ENCODE measurements at places on chromosomes 7 and 10.
A peak's percentile ranks its signal among the peaks of the same experiment; 100 is the strongest.

- no peaks in the 10 kb centered on the region for H3K36me3 ChIP-seq
- no peak overlapping the region for H3K4me3 ChIP-seq
- H3K27me3 ChIP-seq, result no peaks in the 10 kb centered on the region
- DNase-seq, result no peak
- no peak overlapping the region for H3K27ac ChIP-seq
Measured at GRCh38 chr7:93228302-93228701, 2.0 kb upstream of the HEPACAM2 start.

DNA sequence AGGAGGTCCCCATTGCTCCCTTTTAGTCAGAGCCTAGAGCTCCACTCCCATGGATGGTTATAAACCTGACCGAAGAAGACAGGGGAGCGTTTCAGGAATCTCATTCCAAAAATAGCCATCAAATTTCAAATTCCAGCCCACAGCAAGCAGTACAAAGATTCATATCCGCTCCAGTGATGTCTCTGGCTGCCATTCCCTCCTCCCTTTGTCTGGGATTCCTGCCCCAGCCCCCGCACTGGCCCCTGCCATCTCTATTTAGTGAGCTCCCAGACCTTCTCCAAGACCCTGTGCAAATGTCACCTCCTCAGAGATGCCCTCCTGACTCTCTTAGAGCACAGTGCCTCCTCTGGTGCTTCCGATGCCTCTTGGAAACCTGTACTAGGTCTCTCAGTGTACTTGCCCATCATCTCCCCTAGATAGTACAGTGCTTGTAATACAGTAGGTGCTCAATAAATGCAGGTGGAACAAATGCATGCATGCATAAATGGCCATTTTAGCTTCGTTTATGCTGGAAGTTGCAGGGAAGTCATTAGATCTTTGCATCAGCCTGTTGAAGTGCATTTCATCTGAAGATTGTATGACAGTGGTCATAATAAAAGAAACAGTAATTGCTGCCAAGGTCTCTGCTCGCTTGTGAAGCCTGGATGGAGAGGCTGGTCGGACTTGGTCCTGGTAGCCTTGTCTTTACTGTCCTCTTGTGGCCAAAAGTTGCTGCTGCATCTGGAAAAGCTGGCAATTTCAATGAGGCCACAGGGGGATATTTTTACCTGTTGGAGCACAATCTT is 32.0 kb upstream of the HABP2 start:
- H3K4me3 ChIP-seq, result no peak overlapping the region
- no peaks in the 10 kb centered on the region for H3K27me3 ChIP-seq
- H3K4me1 ChIP-seq, result peaks cover 16% of the 10 kb centered on the region

- no peak overlapping the region for H3K27ac ChIP-seq
- H3K4me3 ChIP-seq, result no peak overlapping the region
- no peaks in the 10 kb centered on the region for H3K4me1 ChIP-seq
- H3K36me3 ChIP-seq, result no peaks in the 10 kb centered on the region
- DNase-seq, result no peak
Measured at GRCh38 chr10:9015447-9015846, 961.0 kb downstream of the GATA3 start.

DNA sequence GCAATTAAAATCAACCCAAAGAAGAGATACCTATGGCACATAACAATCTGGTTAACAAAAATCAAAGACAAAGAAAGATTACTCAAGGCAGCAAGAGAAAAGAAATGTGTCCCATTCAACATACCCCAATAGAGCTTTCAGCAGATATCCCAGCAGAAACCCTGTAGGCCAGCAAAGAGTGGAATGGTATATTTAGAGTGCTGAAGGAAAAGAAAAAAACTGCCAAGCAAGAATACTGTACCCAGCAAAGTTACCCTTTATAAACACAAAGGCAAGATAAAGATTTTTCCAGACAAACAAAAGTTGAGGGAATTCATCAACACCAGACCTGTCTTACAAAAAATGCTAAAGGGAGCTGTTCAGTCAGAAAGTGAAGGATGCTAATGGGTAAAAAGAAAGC is 131.6 kb downstream of the TPST1 start:
- H3K4me3 ChIP-seq, result no peak overlapping the region
- no peak for DNase-seq
- H3K4me1 ChIP-seq, result no peaks in the 10 kb centered on the region
- H3K36me3 ChIP-seq, result no peaks in the 10 kb centered on the region
- no peaks in the 10 kb centered on the region for H3K27me3 ChIP-seq
- no peak overlapping the region for H3K27ac ChIP-seq

DNA sequence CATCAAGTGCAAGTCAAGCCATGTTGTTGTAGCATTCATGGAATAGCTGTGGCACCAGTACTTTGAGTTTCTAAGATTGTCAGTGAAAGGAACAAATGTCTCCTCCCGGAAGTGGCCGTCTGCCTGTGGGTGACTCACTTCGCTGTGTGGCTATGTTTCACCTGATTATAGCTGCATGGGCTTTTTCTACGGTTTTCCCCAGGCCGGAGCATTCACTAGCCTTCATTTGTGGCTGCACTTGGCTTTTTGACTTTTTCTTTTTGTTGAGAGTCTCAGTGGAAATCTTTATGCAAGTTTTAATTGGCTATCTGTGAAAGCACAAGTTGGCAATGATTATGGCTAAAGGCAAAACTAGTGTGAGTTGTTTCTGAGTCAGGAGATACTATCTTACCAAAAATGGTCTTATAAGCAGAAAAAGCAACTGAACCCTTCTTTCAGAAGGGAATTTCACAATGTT is 35.0 kb downstream of the SRI start:
- no peaks in the 10 kb centered on the region for H3K36me3 ChIP-seq
- no peak overlapping the region for H3K27ac ChIP-seq
- no peaks in the 10 kb centered on the region for H3K4me1 ChIP-seq
- H3K4me3 ChIP-seq, result no peak overlapping the region
- no peak for DNase-seq
- no peaks in the 10 kb centered on the region for H3K27me3 ChIP-seq

GRCh38 chr7:131164025-131164925 is 163.4 kb upstream of the MKLN1 start:
- DNase-seq, result no peak
- no peak overlapping the region for H3K4me3 ChIP-seq
- H3K27ac ChIP-seq, result no peak overlapping the region
- H3K36me3 ChIP-seq, result no peaks in the 10 kb centered on the region
- no peaks in the 10 kb centered on the region for H3K27me3 ChIP-seq
- no peaks in the 10 kb centered on the region for H3K4me1 ChIP-seq

DNA sequence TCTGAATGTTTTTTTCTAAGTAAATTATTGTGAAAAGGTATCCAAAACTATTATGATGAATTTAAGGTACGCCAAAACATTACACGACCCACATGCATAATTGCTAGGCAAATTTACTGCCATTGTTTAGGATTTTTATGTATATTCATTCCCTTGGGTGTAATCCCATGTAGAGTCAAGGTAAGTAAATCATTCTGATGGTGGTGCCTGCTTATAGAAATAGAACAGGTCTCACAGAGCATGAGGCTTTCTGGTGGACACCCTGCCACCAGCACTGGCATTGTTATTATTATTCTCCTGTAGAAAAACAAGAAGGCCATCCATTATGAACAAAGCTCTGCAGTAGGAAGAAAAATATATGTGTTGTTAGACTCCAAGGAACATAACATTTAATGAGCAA is 111.7 kb upstream of the ZNF804B start:
- H3K27me3 ChIP-seq, result no peaks in the 10 kb centered on the region
- no peaks in the 10 kb centered on the region for H3K4me1 ChIP-seq
- H3K4me3 ChIP-seq, result no peak overlapping the region
- no peak for DNase-seq
- no peak overlapping the region for H3K27ac ChIP-seq

GRCh38 chr10:122492999-122493481 is 31.7 kb downstream of the HTRA1 start:
- peak; percentile 39 for DNase-seq
- no peak overlapping the region for H3K4me3 ChIP-seq
- no peaks in the 10 kb centered on the region for H3K27me3 ChIP-seq
- H3K36me3 ChIP-seq, result peaks cover 4% of the 10 kb centered on the region

- H3K36me3 ChIP-seq, result no peaks in the 10 kb centered on the region
- H3K4me1 ChIP-seq, result peaks cover 8% of the 10 kb centered on the region
- H3K27me3 ChIP-seq, result no peaks in the 10 kb centered on the region
- H3K27ac ChIP-seq, result peak within 1 kb of the TSS; percentile 79
- peak within 1 kb of the TSS; percentile 93 for H3K4me3 ChIP-seq
Measured at GRCh38 chr7:114922026-114922651, at the start of gene MDFIC. Gene MDFIC (plus strand): TSS chr7:114922094. CDS start chr7:114923034, 940 bp downstream.

GRCh38 chr10:104563548-104563947 is 77.5 kb upstream of the SORCS3 start:
- no peak overlapping the region for H3K4me3 ChIP-seq
- H3K36me3 ChIP-seq, result no peaks in the 10 kb centered on the region
- H3K27ac ChIP-seq, result no peak overlapping the region
- no peaks in the 10 kb centered on the region for H3K27me3 ChIP-seq

Measured in tibial nerve (tissue), 4 donors.